ENCODE measurements at places on chromosomes 7 and 10.

DNA sequence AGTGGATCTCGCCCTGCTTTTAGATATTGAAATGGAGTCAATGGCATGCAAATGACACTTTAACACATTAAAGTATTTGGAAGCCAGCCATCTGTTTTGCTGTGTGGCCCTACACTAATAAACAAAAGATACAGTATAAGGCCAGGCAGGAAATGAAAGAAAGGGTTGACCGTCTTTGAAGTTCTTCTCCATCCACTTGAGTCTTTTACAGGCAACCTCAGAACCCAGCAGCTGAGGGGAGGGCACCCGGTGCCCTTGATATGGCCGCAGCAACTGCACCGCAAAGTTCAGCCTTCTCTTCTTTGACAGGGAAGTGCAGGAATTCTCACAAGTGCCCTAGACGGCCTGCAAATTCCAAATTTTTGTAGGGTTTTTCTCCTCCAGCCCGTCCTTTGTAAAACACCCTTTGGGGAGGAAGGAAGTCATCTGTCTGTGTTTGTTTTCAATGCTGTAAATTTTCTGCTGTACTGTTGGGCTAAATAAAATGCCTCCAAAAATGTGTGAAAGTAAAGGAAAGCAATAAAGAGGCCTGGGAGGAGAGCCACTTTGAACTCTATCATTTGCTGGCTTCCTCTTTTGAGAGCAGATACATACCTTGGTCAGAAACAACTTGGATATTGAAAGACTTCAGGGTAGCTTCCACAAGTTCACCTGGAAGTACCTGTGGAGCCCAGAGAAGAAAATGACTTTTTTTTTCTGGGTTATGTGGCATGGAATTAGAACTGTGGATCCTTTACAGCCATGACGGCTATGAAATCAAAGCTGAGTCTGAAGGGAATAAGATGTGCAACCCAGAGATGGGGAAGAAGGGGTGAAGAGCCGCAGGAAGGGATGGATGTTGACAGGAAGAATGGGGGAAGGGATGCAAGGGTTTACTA lies 3.6 kb downstream of the HOXA1 start:
- no peak for DNase-seq

DNA sequence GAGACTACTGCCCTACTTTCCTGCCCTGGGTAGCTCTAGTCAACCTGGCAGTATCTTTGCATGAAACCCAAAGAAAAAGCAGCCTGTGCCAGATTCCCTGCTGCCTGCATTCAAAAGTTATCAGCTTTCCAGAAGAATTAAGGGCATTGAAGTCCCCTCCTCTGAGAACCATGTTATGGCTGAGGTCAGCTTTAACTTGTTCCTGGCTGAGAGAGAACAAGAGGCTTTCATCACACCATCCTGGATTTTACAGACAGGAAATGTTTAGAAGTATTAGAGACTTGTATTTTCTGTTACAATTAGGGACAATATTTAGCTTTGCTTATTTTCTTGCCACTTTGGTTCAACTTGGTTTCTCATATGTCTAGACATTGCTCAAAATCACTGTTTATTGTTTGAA lies 238.8 kb downstream of the ARL4A start:
- no peak for DNase-seq

DNA sequence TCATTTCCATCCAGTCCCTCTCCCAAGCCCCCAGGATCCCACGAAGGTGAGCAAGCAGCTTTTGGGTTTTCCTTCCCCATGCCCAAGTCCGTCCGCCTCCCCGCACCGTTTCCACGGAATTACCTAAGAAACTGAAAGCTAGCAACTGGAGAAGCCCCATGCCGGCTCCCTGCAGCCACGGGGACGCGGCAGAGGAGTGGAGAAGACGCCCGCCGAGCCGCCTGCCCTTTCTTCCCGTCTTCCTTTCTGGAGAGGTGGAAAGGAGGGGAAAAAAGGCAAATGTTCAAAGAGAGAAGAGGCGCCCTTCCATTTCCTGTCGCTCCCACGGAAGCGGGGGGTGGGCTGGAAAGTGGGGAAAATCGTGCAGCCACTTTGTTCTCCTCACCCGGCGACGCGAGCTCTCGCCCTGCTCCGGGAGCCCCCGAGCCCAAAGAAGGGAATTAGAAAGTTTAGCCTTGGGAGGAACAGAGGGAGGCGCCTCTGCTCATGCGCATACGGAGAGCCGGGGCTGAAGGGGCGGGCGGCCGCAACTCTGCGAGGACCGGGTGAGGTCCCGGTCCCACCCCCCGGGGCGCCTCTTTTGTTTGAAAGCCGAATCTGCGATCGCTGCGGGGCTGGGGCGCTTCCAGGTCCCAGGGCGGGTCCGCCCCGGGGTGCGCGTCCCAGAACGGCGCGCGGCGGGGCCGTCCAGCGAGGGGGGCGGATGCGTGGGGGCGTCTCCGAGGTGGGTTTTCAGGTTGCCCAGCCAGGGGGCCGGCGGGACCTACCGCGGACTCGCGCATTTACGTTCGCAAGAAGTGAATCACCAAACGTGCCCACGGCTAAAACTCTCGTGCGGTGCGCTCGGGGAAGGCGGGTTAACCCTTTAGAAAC lies at the start of gene LAMB1:
LAMB1 (minus strand) TSS at position 436 of the 873 bp plus-strand sequence; CDS start at position 160, 276 bp downstream.
- peak; percentile 83 for DNase-seq

DNA sequence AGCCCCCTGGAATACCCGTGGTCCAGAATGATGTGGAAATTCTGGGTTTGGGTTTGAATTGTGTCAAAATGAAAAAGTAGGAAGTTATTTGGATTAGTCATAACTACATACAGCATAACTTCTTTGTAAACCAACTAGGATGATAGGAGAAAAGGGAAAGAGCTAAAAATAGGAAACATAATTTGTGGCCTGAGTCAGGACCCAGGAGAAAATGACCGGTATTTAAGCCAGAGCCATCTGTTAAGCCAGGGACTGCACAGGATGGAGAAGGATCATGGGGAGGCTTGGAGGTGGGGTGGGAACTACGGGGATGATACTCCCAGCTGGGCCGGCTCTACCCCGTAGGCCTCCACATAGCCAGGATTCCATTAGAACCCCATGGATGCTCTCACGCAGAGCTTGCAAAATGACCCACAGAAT lies 98.6 kb downstream of the MYOF start:
- DNase-seq = peak; percentile 94

- DNase-seq = no peak
Observed at GRCh38 chr7:50614721-50615518, 49.7 kb upstream of the DDC start.

GRCh38 chr10:75540357-75540966 lies 109.0 kb downstream of the LRMDA start:
- no peak for DNase-seq

- DNase-seq = no peak
Observed at GRCh38 chr10:129136951-129137350, 330.1 kb upstream of the MGMT start.

DNA sequence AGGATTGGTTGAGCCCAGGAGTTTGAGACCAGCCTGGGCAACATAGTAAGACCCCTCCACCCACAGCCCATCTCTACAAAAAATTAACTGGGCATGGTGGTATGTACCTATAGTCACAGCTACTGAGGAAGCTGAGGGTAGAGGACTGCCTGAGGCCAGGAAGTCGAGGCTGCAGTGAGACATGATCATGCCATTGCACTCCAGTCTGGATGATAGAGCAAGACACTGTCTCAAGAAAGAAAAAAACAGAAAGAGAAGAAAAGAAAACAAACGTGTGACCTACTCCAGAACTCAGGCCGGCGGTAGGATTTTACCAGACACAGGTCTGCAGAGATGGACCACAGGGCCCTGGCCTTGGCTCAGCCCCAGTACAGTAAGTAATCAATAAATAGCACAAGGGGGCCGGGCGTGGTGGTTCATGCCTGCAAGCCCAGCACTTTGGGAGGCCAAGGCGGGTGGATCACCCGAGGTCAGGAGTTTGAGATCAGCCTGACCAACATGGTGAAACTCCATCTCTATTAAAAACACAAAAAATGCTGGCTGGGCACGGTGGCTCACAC lies 35.4 kb upstream of the TNRC18 start:
- DNase-seq = no peak

- DNase-seq = no peak
Observed at GRCh38 chr10:14556285-14556956, 218.3 kb downstream of the FAM107B start.

DNA sequence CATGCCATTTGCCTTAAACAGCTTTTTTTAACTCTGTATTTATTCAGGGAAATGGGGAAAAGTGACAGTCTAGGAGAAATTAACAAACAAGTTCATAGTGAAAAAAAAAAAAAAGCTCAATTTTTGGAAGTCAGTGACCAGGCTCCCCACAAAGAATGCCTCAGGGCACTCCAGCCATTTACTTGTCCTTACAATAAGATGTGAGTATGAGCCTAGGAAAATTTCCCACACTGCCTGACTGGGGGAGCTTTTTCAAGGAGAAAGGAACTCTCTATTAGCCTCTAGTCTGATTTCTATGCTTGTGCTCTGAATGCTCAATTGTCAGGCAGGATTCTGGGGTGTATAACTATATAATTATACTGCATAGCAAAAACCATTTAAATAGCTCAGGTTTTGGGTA lies 74.9 kb upstream of the NRBF2 start:
- peak; percentile 70 for DNase-seq

DNA sequence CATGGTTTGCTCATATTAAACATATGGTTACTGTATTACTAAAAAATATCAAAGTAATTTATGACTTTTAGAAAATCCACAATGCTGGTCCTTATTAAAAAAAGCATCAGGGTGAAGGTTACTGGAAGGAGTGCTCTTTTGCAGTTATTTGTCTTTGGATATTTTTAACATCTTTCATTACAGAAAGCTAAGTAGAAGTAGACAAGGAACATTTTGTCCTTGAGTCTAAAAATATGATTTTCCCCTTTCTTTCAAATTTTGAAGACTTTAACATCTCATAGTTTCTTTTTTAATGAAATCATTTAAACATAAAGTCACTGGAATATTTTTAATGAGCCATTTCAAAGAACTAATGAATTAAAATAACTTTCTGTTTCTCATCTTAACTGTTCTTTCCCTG lies 110.1 kb upstream of the TNS3 start:
- no peak for DNase-seq

- peak; percentile 55 for DNase-seq
Observed at GRCh38 chr7:121557034-121557892, 161.2 kb upstream of the FAM3C start.

DNA sequence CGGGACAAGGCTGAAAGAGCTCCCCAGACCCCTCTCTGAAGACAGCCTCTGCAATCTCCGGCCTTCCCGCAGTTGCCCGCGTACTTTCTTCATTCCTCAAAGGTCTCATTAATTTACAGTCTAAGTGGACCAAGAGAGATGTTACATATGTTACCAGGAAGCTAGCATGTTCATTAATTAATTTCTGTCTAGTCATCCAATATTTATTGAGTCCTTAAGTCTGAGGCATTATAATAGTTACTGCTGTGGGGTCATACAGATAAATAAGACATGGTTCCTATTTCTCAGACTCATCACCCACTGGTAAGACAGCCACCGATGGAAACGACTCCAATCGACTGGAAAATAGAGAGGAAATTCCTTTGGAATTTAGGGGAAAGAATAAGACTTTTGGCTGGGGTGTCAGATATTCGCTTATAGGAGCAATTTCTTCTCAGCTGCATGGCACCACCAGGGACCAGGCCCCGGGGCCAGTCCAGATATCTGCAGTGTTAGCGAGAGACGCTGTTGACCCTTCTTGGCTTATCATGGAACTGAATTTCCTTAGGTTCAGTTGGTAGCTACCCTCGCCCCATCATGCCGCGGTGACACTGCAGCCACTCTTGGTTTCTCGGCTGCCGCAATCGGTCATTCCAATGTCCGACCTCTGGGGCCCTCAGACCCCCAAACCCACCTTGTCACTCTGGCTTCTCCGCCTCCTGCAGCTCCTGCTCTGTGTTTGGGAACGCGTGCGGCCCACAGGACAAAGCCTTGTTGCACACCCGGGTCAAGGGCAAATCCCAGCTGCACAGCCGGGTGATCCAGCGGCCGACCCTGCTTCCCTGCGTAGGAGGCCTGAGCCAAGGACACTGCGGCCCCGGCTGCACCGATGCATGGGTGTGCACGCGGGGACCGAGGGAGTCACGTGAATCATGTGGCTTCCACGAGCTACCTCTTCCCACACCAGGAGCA lies 383.2 kb downstream of the DNAJB6 start:
- no peak for DNase-seq

DNA sequence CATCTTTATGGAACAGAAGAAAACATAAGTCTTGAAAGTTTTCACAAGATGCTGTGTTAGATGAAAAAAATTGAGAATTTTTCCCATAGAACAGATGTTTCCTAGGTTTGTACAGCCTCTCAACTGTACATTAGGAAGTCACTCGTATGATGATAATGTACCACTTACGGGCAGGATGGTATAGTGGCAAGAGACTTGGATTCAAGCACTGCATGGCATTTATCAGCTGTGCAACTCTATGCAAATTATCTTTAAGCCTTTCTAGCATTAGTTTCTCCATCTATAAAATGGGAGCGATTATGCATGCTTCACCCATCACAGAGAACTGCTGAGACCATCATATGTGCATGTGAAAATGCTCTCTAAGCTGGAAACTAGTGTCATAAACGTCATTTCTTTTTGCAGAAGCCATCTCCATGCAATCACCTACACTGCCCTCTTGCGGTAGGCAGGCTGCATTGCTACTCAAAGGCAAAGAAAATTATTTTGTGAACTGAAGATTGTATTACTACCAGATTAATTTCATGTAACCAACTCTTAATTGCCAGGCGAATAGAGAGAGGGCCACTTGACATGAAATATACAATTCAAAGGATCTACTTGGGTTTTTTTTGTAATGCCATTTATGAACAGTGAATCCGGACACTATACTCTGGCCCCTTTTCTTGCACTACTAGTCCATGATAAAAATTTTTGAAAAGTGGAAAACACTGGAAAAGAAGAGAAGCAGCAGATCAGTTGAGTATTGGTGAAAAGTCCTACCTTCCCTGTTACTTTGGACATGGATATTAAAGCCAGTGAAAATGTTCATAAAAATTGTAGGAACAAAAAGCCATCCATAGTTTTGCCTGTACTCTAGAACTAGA lies 102.3 kb downstream of the JAZF1 start:
- DNase-seq = peak; percentile 53

DNA sequence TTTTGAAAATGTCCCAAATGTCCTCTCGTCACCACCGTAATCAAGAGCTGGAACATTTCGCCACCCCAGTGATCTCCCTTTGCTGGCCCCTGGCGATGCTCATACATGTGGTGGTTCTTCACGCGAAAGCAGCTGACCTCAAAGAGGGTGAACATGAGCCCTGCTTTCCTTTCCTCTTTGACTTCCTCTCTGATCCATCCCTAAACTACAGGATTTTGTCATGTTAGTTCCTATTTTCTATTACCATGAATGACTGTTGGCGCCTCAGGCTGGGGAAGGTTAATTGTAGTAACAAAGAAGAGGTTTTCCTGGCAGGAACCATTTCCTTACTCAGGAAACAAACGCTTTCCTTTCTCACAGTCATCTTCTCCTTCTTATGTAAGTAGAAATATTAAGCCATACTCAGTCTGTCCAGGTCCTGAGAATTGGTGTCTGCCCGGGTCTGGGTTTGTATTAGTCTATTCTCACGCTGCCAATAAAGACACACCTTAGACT lies 114.5 kb downstream of the INSYN2A start:
- no peak for DNase-seq

DNA sequence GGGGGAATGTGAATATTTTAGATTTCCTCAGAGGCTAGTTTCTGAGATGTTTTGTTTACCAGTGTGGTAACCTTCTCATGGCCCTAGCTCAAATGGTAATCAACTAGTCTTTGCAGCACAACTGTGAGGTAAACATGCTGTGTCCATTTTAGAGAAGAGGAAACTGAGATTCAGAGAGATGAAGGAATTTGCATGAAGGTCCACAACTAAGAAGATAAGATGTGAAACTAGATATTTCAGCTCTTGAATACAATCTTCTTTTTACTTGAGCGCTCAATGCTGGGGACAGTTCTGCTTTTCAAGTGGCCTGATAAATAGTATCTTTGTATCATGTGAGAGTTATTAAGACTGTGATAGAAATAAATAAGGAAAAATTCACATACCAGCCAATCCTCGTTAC lies 245.4 kb downstream of the AUTS2 start:
- no peak for DNase-seq

GRCh38 chr7:460374-461116 lies 59.1 kb downstream of the PDGFA start:
- DNase-seq = peak; percentile 87

Data from RPMI7951 (cell line).